ENCODE measurements at places on chromosomes 16 and 17. TPM values are rescaled to one million over a fixed set of nuclear protein-coding genes. Genes with fewer than 3 reads are reported as not detected.
A peak's percentile ranks its signal among the peaks of the same experiment; 100 is the strongest.

DNA sequence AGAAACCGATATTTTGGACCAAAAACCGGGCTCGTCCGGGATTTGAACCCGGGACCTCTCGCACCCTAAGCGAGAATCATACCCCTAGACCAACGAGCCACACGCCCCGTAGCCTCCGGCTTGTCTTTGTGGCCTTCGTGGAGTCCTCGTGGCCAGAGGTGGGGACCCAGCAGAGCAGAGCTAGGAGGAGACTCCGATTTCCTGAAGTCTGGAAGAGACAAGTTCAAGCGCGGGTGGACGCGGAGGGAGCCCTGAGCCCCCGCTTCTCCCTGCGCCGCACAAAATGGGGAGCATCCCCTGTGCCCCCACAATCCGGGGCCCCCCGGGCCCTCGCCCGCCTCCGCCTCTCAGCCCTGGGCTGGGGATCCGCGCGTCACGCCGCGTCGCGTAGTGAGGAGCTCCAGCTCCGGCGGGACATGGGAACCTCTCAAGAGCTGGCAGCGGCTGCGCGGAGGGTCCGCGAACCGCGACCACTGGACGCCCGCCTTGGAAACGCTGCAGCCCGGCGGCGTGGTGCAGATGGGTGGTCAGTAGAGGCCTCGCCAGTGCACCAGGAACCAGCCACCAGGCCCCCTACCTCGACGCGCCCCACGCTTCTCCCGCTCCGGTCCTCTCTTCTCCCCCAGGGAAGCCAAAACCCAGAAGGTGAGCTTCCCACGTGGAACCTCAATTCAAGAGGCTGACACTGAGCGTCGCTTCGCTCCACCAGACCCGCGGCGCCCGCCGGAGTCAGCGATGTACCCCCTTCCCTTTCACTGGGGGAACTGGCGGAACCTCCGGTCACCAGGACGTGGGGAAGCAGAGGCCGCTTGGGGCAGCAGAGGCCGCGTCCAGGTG is 5.2 kb upstream of the OR1F1 start:
- peak; percentile 88 for DNase-seq

- DNase-seq: peak; percentile 74
Measured at GRCh38 chr17:81518785-81519283, 6.2 kb upstream of the ACTG1 start.

DNA sequence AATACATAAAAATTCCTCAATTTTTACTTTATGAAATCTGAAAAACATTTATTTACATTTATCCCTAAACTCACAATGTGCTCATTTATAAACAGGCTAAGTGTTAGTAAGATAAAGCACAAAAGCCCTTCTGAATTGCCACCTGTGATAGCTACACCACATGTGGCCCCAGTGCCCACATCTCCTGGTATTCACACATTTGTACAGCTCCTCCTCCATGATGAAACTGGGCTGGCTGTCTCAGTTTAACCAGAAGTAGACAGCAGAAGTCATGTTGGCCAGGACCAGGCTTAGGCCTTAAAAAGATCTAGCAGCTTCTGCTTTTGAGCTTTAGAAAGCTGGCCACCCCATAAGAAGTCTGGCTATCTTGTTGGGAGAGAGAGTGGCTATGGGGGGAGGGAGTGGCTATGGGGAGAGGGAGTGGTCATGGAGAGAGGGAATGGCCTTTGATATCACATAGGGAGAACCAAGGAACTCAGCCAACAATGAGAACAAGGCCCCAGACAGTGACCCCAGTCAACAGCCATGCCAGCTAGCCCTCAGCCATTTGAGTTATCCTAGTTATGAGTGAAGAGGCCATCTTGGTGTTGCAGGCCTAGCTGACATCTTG is 47.4 kb downstream of the CEP95 start:
- no peak for DNase-seq

DNA sequence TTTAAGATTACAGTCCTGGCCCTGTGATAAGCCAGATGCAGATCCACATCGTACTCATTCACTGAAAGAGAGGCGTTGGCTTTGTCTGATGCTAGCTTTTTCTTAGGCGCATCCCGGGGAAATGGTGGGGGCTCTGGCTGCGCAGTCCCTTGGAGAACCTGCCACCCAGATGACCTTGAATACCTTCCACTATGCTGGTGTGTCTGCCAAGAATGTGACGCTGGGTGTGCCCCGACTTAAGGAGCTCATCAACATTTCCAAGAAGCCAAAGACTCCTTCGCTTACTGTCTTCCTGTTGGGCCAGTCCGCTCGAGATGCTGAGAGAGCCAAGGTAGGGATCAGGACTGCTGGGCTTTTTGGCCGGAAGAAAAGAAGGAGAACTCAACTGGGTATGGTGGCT is 24.0 kb downstream of the POLR2A start:
- no peak for DNase-seq

DNA sequence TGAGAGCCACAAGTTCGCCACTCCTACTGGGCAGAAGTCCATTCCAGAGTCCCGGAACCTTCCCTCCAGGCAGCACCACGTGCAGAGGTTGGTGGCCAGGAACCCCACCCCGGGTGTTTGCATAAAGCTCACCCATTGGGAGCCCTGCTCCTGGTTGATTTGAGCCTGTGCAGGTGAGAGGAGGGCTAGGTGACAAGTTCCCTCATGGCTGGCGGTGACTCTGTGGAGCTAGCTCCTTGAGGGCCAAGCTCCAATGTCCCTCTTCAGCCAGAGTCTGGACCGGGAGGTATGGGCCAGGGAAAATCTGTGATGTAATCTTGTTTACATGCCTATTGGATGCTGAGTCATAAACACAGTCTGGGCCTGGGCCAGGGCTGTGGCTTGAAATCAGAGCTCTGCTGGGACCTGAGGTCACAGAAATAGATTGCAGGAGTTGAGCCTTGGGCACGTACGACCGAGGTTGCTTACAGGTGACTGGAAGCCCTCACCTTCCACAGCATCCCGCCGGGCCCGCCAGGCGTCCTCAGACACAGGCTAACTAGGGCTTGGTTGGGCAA is 118.9 kb downstream of the AATF start:
- peak; percentile 94 for DNase-seq

GRCh38 chr17:80604009-80604669 is 59.5 kb downstream of the RPTOR start:
- DNase-seq: no peak

- DNase-seq: peak; percentile 81
Measured at GRCh38 chr16:56332464-56333079, 92.8 kb downstream of the AMFR start.

GRCh38 chr16:85504242-85504641 is 108.9 kb upstream of the GSE1 start:
- DNase-seq: no peak

DNA sequence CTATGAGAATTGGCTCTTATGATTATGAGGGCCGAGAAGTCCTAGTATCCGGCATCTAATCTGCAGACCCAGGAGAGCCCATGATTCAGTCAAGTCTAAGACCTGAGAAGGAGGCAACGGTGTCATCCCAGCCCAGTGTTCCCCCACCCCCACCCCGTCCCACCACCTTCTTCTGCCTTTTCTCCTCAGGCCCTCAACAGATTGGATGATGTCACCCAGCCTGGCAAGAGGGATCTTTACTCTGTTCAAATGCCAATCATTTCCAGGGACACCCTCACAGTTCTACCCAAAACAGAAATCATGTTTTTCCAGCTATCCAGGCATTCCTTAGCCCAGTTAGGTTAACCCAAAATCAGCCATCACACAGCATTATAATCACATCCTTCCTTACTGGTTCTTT is 10.0 kb upstream of the GAA start:
- DNase-seq: no peak

DNA sequence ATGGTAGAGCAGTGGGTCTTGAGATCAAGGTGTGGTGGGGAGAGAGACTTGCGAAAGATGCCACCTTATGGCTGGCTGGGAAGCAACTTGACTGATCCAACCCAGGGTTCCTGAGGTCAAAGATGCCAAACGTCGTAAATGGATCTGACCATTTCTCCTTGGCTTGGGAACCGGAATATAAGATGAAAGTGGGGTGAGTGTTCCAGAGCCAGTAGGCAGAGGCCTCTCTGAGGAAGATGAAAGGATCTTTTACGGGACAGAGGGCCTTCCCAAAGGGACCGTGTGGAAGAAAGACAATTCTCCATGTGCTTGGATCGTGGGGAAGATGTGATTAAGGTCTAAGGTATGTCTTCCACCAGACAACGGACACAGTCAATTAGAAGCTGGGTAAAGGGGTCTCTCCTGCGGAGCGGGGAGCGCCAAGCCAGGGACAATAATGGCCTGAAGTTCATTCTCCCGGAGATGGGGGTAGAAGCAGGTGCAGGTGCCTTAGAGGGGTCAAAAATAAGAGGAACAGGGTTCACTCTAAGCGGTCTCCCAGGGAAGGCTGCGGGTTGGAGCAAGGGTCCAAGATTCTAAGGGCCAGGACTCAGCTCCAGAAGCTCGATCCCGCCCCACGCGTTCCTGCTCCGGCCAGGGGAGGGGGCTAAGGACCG is 800 bp downstream of the FXR2 start:
- DNase-seq: no peak

CAMKK1 gene
- total RNA-seq: 1.7 TPM

SSTR5 gene
- total RNA-seq: not detected

IL17C gene
- not detected for total RNA-seq

ACE gene
- total RNA-seq: 5.9 TPM

UBFD1 gene
- 121 TPM for total RNA-seq

All from Calu3 (cell line).